ENCODE measurements at places on chromosomes 5 and 9.

GRCh38 chr9:14400658-14400995, 86.7 kb upstream of the NFIB start:
- no peak for DNase-seq

DNA sequence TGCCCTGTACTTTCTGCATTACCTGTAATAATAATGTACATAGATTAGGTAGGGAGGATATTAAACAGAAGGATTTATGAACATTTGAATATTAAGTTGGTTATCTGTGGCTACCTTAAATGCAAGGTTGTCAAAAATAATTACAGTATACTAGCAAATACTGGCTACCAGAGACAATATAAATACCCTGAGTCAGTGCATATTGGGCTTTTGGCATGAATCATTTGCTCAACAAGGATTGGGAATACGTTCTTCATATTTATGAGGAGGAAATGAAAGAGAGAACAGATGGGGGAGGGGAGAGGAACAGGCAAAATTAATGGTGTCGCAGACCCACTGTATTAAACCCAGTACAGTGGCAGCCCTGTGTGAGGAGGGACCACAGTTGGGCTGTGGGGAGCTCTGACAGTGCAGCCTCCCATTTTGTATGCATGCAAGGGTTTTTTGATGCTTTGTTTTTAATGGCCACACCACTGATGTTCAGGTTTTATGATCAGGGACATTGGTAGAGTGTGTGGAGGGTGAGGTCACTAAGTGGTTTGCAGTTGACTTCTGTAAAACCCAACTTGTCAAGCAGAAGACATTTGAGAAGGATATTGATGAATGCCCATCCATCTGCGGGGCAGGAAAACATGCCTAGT, 56.9 kb downstream of the MVB12B start:
- DNase-seq = no peak

DNA sequence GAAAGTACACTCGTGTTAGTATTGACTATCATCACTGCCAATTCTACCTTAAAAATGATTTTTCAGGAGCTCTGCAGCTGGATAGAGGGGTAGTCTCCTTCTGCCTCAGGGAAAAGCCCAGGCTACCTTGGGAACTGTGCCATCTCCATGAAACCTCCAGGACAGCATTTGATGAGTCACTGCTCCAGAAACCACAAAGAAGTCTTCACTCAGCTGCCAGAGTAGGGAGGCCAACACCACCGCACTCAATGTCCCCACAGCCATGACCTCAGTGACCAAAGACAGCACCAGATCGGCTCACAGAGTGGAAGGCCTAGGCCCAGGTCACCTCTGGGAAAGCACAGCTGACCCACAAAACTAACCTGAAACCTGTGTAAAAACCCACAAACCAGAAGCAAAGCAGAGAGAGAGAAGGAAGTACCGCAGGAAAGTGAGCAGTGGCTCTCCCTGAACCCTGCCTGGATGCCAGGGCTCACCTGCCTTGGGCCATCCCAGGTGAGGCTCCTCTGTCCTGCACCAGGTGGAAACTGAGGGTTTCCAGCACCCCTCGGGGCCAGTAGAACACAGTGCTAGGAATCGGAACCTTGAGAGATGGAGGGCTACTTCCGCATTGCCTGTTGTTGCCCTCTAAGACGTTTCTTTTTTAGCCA, 30.0 kb downstream of the S1PR3 start:
- DNase-seq = no peak

GRCh38 chr9:114785866-114786650, 19.8 kb downstream of the TNFSF15 start:
- DNase-seq = no peak

DNA sequence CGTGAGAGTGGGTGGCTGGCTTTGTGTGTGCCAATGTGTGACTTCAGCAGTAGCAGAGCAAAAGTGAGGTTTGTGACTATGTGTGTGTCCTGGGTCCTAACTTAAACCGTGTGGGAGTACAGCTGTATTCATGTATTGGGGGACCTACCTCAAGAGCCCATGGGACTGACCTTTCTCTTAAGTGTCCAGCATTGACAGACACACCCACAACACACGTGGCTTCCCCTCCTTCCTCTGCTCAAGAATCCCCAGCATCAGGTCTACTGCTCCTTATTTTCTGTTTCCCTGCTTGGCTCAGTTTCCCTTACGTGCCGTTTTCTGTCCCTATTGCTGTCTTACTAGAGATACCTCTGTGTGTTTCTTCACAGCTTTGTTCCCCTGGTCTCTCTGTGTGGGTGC, 616 bp downstream of the IL11RA start:
- DNase-seq = no peak

- DNase-seq = no peak
These were observed 288.5 kb downstream of the MAST4 start for GRCh38 chr5:66884564-66885243.

DNA sequence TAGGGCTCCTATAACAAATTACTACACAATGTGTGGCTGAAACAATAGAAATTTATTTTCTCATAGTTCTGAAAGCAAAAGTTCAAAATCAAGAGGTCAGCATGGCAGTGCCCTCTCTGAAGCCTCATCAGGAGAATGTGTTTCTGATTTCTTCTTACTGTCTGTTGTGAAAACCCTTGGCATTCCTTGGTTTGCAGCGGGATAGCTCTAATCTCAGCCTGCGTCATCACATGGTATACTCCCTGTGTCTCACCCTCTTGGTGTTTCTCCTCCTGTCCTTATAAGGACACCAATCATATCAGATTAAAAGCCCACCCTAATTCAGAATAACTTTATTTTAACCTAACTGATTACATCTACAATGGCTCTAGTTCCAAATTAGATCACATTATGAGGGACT, 87.5 kb upstream of the CDH9 start:
- DNase-seq = no peak

- DNase-seq = no peak
These were observed 38.7 kb downstream of the PRRT1B start for GRCh38 chr9:131583836-131584555.

DNA sequence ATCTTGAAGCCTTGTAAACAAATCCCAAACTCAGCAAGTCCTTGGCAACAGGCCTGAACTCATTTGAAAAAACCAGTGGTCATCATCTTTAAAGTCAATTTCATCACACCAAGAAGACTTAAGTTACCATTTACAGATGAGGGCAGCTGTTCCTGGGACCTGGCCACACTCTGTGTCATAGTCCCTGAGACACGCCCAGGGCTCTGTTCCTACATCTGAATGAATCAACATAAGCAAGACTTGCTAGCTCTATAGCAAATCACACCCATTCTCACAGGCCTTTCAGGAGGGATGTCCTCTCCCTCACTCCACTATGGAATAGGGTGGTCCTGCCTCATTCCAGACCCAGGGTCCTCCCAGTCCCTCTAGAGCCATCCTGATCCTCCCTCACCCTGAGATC, 142.8 kb downstream of the NSG2 start:
- DNase-seq = no peak

DNA sequence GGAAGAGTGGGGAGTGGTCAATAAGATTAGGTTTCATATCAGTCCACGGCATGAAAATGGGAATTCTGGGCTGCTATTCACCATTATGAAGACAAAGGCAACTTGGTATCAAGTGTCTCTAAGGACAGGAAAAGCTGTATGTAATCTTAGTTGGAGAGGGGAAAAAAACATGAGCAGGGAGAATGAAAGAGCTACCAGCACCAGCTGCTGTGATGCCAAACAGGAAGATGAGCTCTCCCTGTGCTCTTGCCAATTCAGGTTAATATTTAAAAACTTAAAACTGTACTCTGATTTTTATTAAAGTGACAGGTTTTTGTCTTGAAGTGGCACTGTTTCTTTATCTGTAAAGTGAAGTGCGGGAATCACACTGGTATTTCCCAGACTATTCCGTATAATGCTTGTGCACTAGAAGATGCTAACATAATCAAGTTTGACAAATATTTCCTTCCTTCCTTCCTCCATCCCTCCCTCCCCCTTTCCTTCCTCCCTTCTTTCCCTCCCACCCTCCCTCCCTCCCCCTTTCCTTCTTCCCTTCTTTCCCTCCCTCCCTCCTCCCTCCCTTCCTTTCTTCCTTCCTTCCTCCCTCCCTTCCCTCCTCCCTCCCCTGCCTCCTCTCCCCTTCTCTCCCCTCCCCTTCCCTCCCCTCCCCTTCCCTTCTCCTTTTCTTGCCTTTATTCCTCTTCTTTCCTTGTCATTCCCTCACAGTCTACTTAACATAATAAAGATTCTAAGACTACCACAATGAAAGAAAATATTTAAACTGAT, 1383.0 kb upstream of the C9orf72 start:
- DNase-seq = no peak

Data from activated naive CD4-positive, alpha-beta T cell treated with anti-CD3 and anti-CD28 coated beads, Interleukin-2, amount 50 U/mL, for 16 hours (primary cell).